ENCODE measurements at places on chromosomes 1 and 21.
A peak's percentile ranks its signal among the peaks of the same experiment; 100 is the strongest.

- no peak for DNase-seq
Observed at GRCh38 chr1:22096036-22096435, 43.5 kb downstream of the CDC42 start.

DNA sequence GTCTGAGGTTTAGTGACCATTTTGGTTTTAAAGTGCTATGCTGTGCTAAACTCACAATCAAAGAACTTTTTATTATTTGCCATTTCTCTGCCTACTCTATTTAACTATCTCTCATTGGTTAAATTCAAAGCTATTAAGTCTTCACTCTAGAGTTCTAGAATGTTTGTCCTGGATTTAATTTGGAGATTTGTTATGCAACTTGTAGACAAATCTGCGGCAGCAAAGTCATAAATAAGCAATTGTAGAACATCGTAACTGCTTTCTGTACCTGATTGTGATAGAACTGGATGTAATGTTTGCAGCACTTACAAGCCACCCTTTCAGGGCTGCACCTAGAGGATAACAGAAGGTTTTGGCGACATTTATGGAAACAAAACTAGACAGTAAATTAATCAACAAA is 566.5 kb upstream of the ADGRL2 start:
- DNase-seq = no peak

- no peak for DNase-seq
Observed at GRCh38 chr21:14829685-14830084, 235.1 kb downstream of the NRIP1 start.

DNA sequence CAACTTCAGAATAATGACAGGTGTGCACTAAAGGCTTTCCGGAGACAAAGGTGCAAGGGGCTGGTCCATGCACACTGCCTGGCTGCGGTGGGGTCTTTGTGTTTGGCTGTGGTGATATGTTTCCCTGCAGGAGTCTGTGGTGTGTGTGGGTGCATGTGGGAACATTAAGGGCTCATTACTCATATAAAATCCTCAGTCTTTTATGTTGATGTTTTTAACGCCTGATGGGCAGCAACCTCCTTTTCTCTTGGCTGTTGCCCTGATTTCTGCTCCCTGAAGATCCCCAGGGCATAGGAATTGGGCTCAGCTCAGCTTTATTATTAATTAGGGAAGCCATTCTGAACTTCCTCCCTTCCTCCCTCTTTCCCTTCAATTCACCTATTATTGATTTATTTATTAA is 67.6 kb upstream of the SPAG17 start:
- DNase-seq = no peak

DNA sequence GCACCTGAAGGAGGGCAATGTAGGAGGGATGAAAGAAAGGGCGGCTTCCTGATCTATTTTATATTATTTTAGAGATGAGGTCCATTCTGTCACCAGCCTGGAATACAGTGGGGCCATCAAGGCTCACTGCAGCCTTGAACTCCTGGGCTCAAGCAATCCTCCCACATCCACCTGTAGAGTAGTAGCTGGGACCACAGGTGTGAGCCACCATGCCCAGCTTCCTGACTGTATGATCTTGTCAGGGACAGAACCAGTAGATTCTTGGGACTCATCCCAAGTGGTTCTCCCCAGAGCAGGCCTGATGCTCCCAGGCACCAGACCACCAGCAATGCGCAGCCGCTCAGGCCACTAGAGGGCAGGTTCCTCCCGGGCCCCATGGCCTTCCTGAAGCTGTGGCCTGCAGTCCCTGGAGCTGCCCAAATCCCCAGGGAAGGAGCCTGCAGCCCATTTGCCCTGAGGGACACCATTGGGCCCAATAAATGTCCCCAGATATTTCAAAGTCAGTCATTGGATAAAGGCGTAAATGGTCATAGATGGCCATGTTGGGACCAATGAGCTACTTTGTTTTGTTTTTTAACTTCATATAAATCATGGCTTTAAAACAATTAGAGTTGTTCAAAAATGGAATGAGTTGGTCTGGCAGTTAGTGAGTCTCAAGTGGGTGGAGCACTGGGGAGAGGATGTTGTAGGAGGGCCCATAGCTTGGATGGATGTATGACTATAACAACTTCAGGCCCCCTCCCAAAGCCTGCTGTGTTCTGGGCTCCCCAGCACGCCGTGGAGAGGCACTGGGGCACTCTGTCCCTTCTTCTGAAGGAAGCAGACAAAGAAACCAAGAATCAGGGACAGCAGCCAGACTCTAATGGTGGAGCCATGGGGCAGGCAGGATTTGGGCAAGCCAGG is 44.7 kb upstream of the GOLT1A start:
- no peak for DNase-seq

DNA sequence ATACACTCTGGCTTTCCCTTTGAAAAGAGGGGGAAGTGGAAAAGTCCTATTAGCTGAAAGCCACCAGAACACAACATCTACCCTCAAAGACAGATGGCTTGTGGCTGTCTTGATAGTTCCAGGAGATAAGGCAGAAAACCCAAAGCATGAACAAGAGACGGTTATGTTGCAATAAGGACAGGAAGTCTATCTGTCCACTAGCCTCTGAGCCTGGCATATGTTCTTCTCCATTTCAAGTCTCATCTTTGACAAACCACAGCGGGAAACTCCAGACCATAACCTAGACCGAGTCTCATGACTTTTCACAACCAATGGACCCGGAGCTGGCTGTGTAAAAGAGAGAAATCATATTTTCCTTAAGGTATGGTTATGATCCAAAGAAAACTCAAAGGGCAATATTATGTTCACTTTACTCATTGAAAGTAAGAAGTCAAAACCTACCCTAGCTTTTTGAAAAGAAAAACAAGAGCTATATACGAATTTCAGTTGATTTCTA is 33.8 kb downstream of the DUSP10 start:
- no peak for DNase-seq

DNA sequence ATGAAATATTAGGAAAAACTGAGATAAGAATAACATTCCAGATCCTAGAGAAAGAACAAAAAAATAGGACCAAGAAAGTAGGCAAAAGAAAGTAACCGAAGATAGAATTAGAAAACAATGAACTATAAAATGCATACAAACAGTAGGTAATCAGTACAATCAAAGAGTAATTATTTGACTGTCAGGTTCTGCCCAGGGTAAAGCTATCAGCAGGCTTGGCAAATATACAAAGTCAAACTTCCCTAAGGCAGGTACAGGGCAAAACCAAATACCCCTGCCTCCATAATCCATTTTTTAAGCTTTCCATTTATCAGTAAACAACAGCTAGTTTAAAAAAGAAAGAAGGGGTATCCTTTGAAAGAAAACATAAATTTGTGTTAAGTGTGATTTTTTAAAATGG is 44.4 kb downstream of the TESK2 start:
- no peak for DNase-seq

GRCh38 chr1:212650228-212650627 is 41.7 kb downstream of the ATF3 start:
- DNase-seq = no peak

DNA sequence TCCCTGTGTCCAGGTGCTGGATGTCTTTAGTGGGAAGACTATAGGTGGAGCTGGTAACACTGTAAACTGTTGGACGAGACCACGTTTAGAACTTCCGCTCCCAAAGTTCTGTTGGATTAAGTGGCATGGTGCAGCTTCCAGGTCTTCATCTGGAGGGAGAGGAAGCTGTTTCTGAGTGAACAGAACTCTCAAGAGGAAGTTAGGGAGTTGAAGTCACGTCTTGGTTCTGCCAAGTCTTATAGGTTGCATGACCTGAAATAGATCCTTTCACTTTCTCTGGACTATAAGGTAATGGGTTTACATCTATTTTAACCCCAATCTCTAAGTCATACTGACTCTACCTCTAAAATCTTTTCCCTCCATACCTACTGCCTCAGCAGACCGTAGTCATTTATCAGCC is 97.4 kb upstream of the TNR start:
- no peak for DNase-seq

GRCh38 chr1:208078752-208079151 is 165.4 kb downstream of the PLXNA2 start:
- DNase-seq = no peak

- DNase-seq = no peak
Observed at GRCh38 chr21:25911730-25912401, 177.1 kb downstream of the GABPA start.

GRCh38 chr1:168801032-168801745 is 72.2 kb upstream of the DPT start:
- DNase-seq = no peak

GRCh38 chr1:51518033-51518585 is 957 bp downstream of the EPS15 start:
- DNase-seq = no peak

DNA sequence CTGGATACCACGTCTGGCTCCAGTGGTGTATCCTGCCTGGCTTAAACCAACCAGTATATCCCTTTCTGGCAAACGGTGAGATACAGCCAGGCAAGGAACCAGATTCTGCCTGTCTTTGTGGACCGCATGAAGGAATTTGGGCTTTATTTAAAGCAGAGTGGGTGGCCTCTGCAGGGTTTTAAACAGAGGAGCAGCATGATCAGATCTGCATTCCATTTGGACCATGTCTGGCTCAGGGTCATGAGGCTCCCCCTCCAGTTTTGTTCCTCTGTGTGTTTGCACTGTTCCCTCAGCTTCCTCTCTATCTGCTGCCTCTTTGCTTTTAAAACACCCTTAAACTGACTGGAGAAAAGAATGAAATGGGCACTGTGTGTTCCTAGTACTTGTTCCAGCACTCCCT is 195.0 kb downstream of the GIPC2 start:
- DNase-seq = no peak

DNA sequence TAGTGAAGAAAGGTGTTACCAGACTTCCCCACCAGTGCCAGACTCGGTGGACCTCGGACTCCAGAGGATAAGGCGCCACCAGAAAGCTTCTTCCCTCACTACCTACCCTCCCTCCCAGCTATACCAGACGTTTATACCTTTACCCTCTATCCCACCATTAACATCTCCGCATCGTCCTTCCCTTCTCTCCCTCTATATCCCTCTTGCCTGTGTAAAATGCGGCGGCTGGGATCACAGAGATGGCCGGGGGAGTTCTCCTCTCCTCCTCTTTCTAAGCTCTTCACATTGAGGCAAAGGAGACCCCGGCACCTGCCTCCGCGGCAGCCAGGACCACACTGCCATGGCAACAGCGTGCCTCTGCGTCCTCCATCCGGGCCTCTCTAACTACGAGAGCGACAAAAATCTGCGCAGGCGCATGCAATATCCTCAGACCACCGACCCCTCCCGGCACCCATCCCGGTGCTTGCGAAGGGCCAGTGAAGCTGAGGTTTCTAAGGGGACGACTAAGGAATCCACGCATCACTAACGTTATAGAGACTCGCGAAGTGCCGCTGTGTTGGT is at the start of gene CCDC181:
Gene CCDC181 (minus strand): TSS at position 394 of the 561 bp plus-strand sequence. CDS start 2,547 bp downstream, outside the sequence.
- no peak for DNase-seq

- no peak for DNase-seq
Observed at GRCh38 chr21:43273708-43274021, 104.9 kb downstream of the CRYAA start.

- no peak for DNase-seq
Observed at GRCh38 chr21:27321791-27322190, 354.9 kb upstream of the ADAMTS5 start.

- peak; percentile 20 for DNase-seq
Observed at GRCh38 chr1:168084396-168085231, 52.1 kb downstream of the GPR161 start.

DNA sequence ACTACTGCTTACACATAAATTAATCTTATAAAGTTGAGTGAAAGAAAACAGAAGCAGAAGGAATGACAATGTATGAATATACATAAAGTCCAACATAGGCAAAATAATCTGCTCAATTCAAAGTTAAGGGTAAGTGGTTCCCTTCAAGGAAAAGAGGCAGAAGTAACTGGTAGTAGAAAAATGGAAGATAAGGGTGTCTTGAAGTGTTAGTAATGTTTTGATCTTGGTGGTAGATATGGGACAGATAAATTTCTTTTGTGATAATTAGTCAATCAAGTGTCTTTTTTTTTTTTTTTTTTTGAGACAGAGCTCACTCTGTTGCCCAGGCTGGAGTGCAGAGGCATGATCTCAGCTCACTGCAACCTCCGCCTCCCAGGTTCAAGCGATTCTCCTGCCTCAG is 12.7 kb downstream of the USP48 start:
- no peak for DNase-seq

DNA sequence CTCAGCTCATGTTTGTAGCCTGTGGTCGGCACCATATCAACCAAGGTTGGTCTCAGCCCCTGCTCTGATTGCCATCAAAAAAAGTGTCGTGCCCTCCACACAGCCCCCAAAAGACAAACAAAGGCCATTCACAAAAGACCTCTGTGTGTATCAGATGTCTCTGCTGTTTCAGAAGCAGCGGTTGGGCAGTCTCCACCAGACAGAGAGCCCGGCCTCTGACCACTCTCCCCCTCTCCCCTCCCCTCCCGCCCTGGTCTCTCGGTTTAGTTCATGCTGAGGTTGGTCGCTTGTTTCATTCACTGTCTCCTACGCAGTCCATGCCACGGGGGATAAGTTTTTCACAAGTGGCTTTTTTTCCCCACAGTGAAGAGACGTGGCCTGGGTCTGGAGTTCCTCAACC is 27.1 kb downstream of the ACTA1 start:
- DNase-seq = no peak

- no peak for DNase-seq
Observed at GRCh38 chr21:22965455-22966135, 1967.4 kb downstream of the NCAM2 start.

GRCh38 chr1:231576804-231577718 is 48.6 kb downstream of the TSNAX start:
- no peak for DNase-seq

DNA sequence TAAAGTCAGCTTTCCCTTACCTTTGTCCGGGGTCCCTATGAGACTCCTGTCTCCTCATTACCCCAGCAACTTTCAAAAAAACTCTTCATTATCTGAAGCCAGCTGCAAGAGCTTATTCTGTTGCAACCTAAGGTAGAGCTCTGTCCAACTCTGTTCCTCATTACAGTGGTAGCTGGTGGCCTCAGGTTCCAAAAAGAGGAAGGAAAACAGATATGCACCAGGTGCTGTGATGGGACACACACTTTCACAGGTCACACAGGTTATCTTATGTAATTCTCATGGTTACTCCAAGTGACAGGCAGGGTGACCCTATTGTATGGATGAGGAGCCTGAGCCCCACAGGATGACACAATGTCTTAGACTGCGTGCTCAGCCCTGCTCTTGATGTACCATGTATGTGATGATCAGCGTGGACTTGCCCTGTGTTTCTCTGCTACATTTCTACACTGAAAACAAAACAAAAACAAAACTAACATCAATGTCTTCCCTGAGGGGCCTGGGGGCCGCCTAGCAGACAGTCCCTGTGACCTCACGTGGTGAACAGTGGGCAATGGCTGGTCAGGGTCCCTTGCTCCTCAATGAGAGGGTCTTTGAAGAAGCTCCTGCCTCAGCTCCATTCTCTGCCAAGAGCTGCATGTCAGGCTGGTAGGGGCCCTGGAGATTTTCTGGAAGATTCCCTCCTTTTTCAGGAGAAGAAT is 9.7 kb upstream of the TENT5C start:
- DNase-seq = no peak

All from stimulated activated CD8-positive, alpha-beta memory T cell treated with anti-CD3 and anti-CD28 coated beads, Interleukin-7, amount 100 ng/mL, for 1 hour (primary cell).